ENCODE measurements at places on chromosomes 2 and 18.

- H3K27me3 ChIP-seq = no peaks in the 10 kb centered on the region
- H3K4me1 ChIP-seq = no peaks in the 10 kb centered on the region
- no peak overlapping the region for H3K4me3 ChIP-seq
Observed at GRCh38 chr18:8264861-8265411, 344.3 kb upstream of the RAB12 start.

DNA sequence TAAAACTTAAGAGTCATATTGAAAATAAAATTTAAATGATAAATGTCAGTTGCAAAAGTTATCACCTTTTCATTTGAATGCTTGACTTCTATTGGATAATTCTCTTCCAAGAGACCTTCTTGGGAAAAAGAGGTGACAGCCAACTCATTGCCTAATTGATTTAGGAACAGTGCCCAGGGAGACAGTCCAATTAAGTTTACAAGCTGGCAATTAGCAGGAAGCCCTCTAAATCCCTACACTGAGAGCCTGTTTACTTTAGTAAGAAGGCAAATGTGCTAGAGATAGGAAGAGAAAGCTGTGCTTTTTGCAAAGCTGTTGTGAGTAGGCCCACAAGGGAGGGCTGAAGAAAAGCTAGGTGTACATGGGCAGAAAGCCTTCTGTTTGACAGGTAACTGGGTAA is 189.1 kb downstream of the WDPCP start:
- no peak for DNase-seq
- H3K27ac ChIP-seq = no peak overlapping the region
- H3K27me3 ChIP-seq = no peaks in the 10 kb centered on the region
- H3K4me3 ChIP-seq = no peak overlapping the region

DNA sequence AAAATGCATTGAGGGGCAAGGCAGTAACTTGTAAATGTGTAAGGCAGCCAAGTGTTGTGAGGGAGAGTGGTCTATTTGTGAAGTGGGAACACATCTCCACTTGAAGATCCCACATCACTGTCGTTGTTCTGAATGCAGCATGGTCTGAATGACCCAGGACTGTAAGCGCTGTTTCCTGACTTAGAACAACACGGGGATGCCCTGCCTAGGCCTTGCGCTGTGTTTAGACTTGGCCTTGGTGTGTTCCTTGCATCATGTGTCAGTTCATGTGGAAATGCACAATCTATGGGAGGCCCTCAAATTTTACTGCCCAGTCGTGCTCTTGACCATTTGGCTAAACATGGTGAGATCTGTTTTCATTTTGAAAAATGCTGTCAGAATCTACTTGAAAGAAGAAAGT is 205.1 kb downstream of the SOX11 start:
- H3K27ac ChIP-seq = no peak overlapping the region
- H3K4me3 ChIP-seq = no peak overlapping the region

GRCh38 chr2:65383541-65384488 is 48.6 kb downstream of the SPRED2 start:
- H3K27ac ChIP-seq = no peak overlapping the region
- no peaks in the 10 kb centered on the region for H3K4me1 ChIP-seq
- no peaks in the 10 kb centered on the region for H3K27me3 ChIP-seq
- DNase-seq = no peak
- no peaks in the 10 kb centered on the region for H3K36me3 ChIP-seq

DNA sequence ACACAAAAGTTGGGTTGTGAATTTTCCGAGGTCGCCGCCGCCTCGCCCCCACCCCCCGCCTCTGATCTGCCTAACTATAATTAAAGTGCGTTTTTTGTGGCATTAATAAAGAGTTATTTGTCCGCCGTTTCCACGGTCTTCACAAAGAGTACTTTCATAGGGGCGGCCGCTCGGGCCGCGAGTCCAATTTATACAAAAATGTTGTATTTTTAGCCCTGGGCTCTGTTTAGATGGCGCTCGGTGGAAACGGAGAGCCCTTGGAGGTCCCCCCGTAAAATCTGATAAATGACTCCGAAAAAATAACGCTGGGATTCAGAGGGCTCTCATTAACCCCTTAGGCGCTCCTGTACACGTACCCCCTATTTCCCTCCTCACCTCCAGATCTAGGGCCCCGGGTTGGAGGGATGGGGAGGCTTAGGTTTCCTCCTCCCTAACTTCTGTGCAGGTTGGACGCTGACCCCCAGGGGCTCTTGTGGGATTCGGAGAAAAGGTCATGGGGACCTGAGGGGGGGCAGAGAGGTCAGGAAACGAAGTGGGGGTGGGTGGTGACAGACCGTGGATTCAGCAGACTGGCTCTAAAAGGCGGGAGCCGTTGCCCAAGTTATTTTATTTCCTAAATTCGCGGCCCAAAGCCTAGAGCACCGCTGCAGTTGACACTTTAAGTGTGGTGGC is 1.9 kb downstream of the CYP26B1 start:
- peaks cover 64% of the 10 kb centered on the region for H3K4me1 ChIP-seq
- H3K4me3 ChIP-seq = peak overlapping the region; percentile 56
- peak; percentile 18 for DNase-seq

DNA sequence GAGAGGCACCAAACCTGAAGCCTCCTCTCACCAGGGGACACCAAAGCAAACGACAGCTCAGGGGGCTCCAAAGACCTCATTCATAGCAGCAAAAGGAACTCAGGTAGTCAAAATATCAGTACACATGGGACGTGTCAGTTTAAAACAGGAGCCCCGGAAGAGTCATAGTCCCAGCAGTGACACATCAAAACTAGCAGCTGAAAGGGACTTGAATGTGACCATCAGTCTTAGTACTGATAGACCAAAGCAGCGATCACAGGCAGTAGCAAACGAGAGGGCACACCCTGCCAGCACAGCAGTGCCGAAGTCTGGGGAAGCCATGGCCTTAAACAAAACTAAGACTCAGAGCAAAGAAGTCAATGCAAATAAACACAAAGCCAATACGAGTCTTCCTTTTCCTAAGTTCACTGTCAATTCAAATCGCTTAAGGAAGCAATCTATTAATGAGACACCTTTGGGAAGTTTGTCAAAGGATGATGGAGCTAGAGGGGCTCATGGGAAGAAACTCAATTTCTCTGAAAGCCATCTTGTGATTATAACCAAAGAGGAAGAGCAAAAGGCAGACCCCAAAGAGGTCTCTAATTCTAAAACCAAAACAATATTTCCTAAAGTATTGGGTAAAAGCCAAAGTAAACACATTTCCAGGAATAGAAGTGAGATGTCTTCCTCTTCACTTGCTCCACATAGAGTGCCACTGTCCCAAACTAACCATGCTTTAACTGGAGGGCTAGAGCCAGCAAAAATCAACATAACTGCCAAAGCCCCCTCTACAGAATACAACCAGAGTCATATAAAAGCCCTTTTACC is 1.2 kb downstream of the GALNT5 start:
- no peaks in the 10 kb centered on the region for H3K4me1 ChIP-seq
- no peak overlapping the region for H3K4me3 ChIP-seq
- DNase-seq = no peak
- H3K27ac ChIP-seq = no peak overlapping the region

Data from common myeloid progenitor, CD34-positive (primary cell).